ENCODE measurements at places on chromosomes 11 and 22. TPM values are rescaled to one million over a fixed set of nuclear protein-coding genes. Genes with fewer than 3 reads are reported as not detected.

Gene OR51E2
- total RNA-seq: not detected

Gene MS4A1
- total RNA-seq: not detected

Gene WNT11
- not detected for total RNA-seq

Gene STX5
- total RNA-seq: 57.0 TPM

Gene ARHGAP20
- 0.90 TPM for total RNA-seq

Gene ACR
- not detected for total RNA-seq

Gene GPHA2
- total RNA-seq: not detected

Gene FEN1
- total RNA-seq: 19.0 TPM

Gene CXCR5
- not detected for total RNA-seq

Gene OR4D5
- not detected for total RNA-seq

Measured in cardiac atrium fibroblast (primary cell).